Activated CD4-positive, alpha-beta T cell treated with anti-CD3 and anti-CD28 coated beads, Interleukin-2, amount 50 U/mL, for 4 hours (primary cell): ENCODE measurements at places on chromosomes 1 and 21.

DNA sequence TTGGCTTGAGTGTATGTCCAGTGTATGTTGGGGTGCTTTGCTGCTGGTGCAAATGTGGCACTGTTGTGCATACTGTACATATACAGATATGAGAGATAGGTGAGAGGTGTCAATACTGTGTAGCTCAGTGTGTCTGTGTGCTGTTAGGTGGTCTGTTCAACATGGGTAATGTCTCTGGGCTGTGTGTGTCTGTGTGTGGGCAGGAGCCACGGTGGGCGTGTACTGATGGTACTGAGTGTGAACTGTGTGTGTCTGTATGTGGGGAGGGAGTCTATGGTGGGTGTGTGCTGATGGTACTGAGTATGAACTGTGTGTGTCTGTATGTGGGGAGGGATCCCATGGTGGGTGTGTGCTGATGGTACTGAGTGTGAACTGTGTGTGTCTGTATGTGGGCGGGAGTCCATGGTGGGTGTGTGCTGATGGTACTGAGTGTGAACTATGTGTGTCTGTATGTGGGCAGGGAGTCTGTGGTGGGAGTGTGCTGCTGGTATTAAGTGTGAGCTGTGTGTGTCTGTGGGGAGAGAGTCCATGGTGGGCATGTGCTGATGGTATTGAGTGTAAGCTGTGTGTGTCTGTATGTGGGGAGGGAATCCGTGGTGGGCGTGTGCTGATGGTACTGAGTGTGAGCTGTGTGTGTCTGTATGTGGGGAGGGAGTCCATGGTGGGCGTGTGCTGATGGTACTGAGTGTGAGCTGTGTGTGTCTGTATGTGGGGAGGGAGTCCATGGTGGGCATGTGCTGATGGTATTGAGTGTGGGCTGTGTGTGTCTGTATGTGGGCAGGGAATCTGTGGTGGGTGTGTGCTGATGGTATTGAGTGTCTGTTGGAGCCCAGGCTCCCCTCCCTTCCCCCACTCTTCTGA lies 32.2 kb upstream of the FOXO6 start:
- no peak for DNase-seq

- DNase-seq = no peak
Observed at GRCh38 chr21:43321611-43322010, 105.3 kb downstream of the SIK1 start.

- no peak for DNase-seq
Observed at GRCh38 chr1:80657044-80657643, 1143.6 kb upstream of the ADGRL2 start.

- DNase-seq = no peak
Observed at GRCh38 chr1:210826686-210827085, 307.3 kb downstream of the KCNH1 start.

DNA sequence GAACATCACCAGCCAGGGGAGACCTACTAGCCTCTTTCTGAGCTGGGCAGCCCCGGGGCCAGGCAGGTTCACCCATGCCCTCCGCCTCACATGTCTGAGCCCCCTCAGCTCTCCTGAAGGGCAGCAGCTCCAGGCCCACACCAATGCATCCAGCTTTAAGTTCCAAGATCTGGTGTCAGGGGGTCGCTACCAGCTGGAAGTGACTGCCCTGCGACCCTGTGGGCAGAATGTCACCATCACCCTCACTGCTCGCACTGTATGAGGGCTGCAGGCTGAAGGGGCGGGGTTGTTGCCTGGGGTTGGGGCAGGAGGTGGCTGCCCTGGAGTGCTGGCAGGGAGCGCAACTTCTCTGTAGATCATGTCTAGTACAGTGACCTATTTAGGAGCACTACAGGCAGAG lies 8.5 kb upstream of the PTPN7 start:
- no peak for DNase-seq

DNA sequence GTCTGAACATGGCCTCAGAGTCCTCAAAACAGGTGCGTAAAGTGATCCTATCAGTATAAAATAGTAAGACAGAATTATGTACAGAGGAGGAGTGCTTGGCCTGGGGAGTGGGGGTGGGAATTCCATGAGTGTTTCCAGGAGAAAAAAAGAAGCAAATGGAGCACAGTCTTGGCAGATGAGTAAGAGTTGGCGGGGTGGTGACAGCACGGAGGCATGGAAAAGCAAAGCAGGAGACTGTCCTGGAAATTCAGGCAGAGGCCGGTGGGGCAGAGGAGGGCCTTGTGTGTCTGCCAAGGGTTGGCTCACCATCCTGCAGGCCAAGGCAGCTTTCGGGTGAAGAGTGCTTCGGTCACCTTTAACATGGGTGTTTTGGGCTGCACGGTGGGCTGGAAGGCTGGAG lies 63.4 kb downstream of the OPTC start:
- DNase-seq = no peak

GRCh38 chr1:150530491-150531159 lies 15.1 kb downstream of the FALEC start:
- no peak for DNase-seq
